ENCODE measurements at places on chromosomes 6 and 20. TPM values are rescaled to one million over a fixed set of nuclear protein-coding genes. Genes with fewer than 3 reads are reported as not detected.

The PPP1R11 gene
- total RNA-seq = 42.8 TPM

The FILIP1 gene
- total RNA-seq = not detected

The ARMC2 gene
- total RNA-seq = 3.6 TPM

The BEND3 gene
- total RNA-seq = 2.0 TPM

The MLIP gene
- total RNA-seq = not detected

The CNR1 gene
- not detected for total RNA-seq

The ZBTB22 gene
- total RNA-seq = 8.8 TPM

The VGLL2 gene
- total RNA-seq = not detected

DNA sequence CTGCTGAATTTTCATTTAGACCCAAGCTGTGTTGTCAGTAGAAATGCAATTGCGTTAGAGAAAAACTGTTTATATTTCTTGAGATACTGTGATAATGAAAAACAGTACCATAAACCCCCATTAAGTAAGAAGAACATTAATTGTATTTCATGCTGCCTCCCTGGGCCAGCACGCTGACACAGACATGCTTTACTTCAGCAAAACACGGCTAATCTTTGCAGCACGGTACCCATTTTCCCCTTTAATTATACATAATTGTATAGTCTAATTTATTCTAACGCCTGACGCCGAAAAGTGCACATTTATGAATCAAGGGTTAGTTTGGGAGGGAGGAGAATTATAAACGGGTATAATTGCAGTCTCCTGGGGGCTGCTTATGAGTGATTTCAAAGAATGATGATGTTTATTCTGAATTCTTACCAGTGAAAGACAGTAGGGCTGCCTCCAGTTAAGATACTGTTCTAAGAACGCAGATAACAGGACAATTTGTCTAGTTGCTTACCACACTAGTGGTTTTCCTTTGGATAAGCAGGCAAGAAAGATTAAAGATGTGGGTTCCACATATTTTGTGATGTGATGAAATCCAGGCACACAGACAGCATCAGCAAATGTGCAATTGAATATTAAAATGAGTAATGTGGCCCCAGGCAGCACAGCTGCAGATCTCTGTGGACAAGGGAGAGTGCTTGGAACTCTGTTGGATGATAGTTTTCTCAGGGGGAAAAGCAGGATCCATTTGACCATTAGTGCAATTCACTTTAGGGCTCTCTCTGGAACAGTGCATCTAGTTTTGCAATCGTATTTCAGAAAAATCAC, 4.7 kb upstream of the SULF2 start:
- DNase-seq = no peak

GRCh38 chr6:72035486-72035885, 149.1 kb downstream of the RIMS1 start:
- DNase-seq = no peak

GRCh38 chr20:7090811-7091210, 323.3 kb downstream of the BMP2 start:
- no peak for DNase-seq

DNA sequence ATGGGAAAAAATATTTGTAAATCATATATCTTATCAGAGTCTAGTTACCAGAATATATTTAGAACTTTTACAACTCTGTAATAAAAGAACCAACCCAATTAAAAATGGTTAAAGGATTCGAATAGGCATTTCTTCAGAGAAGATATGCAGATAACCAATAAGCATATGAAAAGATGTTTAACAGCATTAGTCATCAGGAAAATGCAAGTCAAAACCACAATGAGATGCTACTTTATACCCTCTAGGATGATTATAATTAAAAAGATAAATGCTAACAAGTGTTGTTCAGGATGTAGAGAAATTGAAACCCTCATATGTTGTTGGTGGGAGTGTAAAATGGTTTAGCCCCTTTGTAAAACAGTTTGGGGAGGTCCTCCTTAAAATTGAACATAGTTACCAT, 94.1 kb downstream of the LRRC1 start:
- DNase-seq = no peak

DNA sequence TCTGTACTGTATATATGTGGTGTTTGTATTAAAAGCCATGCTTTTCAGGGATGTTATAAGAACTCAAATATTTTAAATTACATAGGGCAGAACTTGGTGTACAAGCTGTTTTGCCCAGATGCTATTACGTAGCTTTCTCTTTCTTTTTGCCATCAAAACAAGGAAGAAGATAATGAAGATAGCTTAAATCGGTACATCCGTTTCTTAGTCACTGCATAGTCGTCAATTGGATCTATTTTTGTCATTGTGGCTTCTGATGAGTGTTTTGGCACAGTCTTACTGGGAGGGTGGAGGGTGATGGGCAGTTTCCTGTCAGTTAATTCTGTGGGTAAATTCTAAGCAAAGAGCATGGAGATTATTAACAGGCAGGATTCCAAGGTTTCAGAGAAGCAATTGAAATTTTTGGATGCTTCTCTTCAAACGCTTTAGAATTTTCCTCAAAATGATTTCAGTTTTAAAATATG, 649.1 kb upstream of the GJE1 start:
- peak; percentile 70 for DNase-seq

- no peak for DNase-seq
Measured at GRCh38 chr20:18973529-18974173, 160.1 kb downstream of the SCP2D1 start.

- DNase-seq = no peak
Measured at GRCh38 chr6:73640179-73640750, 13.5 kb downstream of the SLC17A5 start.

DNA sequence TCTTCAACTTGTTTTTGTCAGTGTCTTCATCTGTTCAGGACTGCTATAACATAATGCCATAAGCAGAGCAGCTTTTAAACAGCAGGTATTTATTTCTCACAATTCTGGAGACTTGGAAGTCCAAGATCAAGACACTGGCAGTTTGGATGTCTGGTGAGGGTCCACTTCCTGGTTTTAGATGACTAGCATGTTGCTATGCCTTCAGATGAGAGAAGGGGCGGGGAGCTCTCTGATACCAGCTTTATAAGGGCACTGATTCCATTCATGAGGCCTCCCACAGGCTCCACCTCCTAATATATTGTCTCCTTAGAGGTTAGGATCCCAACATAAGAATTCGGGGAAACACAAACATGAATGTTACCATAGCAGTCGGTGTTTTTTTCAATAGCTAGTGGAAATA, 52.9 kb downstream of the FAM83B start:
- DNase-seq = no peak

DNA sequence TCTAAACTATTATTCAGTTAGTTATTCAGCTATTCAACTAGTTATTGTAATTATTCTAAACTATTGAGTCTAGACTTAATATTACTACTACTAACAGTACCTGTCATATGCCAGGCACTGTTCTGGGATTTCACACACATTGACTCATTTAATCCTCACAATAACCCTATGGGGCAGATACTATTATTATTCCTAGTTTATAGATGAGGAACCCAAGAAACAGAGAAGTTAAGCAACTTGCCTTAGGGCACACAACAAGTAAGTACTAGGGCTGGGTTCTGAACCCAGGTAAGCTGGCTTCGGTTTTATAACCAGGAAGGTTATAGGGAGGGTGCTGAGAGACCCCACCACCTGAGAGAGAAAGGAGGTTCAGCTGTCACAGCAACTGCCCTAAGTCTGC, 7.8 kb downstream of the TEAD3 start:
- no peak for DNase-seq

- DNase-seq = peak; percentile 40
Measured at GRCh38 chr20:37392441-37393195, 46.7 kb downstream of the SRC start.

DNA sequence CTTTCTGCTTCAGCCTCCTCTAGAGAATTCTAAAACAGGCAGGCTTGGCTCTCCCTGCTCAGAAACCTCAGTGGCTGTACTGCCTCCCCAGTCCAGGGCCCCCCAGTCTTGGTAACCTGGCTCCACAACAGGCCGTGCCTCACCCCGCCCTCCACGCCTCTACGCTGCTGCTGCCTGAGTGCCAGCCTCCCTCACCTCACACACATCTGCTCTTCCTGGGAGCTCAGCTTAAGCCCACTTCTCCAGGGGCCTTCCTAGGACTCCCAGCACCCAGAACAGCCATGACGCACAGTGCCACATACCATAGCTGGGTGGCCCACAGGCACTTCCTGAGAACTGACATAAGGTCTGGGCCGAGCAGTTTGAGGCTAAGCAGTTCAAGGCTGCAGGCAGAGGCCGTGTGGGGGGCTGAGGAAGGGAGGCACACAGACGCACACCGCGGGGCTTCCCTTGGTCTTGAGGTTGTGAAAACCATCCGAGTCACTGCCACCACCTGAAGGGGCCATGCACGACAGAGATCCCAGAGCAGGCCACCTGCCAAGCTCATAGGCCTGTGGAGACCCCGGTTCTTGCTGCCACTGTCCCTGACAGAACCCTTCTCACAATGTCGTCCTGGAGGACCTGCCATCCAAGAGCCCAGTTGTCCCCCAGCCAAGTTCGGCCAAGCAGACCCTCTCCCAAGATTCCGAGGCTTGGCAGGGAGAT, 42.6 kb downstream of the DSTN start:
- DNase-seq = peak; percentile 37

- peak; percentile 47 for DNase-seq
Measured at GRCh38 chr6:154370545-154370944, 13.9 kb upstream of the IPCEF1 start.

DNA sequence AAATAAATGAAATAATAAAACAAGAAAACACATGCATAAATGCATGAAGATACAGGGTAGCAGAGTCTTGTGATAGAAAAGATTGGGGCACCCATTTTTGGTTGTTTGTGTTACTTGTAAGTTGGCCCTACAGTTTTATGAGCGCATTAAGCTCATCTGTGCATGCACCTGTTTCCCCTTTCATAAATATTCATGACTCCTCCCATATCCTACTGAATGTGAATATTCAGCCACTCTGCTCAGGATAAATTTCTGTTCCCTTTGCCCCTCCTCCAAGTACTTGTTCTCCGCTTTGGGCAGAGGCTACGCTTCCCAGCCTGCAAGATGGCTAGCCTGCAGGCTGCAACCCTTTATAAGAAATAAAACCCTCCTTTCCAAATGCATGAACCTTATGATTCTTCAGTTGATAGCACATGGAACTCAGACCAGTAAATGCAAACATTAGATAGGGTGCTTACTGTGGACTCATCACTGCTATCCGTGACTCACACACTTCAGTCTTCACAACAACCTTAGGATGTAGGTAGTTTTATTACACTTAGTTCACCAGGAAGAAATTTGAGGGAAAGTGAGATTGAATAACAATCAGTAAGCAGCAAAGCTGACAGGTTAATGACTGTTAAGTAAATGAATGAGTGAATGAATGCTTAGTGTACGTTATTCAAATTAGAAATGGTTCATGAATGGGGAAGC, 15.0 kb downstream of the ALDH8A1 start:
- DNase-seq = no peak

DNA sequence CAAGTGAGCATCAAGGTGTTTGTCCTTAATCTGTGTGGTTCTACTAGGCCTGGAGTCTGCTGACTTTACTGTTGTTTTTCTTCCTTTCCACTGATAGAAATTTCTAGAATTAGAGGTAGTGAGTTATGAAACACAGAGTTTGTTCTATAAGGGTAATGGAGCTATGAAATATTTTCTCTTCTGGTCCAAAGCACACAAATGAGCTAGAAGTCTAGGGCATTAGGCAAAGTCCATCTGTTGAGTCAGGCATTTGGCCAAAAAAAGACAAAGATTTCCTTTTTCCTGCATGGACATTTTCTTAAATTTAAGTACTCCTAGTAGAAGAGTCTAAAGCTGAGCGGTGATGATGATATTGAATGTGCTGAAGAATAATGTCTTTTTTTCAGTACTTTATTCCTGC, 174.3 kb upstream of the STXBP5 start:
- no peak for DNase-seq

DNA sequence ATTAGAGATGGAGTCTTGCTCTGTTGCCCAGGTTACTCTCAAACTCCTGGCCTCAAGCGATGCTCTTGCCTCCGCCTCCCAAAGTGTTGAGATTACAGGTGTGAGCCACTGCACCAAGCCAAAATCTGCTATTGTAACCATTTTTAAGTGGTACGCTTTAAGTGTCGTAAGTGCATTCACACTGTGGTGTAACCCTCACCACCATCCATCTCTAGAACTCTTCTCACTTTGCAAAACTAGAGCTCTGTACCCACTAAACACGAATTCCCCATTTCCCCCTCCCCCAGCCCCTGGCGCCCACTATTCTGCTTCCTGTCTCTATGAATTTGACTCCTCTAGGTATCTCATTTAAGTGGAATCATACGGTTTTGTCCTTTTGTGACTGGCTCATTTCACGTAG, 2.8 kb upstream of the FAM83C start:
- no peak for DNase-seq

DNA sequence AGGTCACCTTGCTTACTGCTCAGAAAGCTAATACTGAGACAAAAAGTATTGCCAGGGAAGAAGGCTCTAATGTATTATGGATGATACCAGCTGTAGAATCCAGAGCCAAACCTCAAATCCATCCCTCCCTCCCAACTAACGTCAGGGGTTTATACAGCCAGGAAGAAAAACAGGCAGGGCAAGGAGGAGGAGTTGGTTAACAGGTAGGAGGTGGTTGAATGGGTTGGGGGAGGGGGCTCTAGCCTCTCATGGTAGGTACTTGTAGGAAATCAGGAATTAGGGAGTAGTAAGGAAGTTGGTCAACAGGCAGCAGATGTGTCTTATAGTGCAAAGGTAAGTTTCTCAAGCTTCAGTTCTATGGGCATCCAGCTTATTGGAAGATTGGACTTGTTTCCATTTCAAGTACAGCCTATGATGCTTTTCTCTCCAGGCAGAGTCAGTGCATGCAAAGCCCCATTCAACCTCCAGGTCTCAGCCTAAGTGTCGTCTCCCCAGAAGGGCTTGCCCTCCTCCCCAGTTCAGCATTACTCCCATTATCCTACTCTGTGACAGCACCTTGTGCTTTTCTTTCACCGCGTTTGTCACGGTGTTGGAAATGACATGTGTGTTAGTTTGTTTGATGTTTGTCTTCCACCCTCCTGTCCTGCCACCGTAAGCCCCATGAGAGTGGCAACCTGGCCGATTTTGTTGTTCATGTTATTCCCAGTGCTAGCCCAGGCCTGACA, 38.1 kb downstream of the PNLDC1 start:
- no peak for DNase-seq

DNA sequence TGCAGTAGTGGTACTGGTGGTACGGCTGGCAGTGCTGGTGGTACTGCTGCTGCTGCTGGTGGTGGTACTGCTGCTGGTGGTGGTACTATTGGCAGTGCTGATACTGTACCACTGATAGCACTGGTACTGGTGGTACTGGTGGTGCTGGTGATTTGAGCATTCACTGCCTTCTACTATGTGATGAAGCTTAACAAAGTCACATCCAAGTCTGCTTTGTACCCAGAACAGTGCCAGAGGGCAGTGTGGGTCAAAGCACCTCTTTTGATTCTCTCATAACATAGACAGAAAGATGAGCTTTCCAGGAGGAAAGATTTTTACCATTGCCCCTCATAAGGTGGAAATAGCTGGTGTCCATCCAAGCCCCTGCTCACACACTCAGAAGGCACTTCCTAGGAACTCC, 48.7 kb downstream of the ANKRD6 start:
- DNase-seq = no peak

All from activated naive CD4-positive, alpha-beta T cell treated with anti-CD3 and anti-CD28 coated beads for 36 hours (primary cell).